ENCODE measurements at places on chromosomes 11 and 22.

DNA sequence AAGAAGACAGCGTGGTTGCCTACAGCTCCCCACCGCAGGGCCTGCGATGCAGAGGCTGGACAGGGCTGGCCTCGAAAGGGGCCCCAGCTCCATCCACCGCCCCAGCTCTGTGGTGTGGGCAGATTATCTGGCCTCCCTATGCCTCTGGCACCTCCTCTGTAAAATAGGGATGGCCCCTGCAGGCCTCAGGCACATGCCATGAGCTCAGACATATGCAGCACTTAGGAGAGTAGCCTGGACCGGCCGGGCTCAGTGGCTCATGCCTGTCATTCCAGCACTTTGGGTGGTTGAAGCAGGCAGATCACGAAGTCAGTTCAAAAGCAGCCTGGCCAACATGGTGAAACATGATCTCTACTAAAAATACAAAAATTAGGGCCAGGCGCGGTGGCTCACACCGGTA is 7.4 kb downstream of the APOBEC3D start:
- no peak for DNase-seq

- DNase-seq: no peak
Measured at GRCh38 chr11:65615950-65616574, 486 bp downstream of the PCNX3 start.

DNA sequence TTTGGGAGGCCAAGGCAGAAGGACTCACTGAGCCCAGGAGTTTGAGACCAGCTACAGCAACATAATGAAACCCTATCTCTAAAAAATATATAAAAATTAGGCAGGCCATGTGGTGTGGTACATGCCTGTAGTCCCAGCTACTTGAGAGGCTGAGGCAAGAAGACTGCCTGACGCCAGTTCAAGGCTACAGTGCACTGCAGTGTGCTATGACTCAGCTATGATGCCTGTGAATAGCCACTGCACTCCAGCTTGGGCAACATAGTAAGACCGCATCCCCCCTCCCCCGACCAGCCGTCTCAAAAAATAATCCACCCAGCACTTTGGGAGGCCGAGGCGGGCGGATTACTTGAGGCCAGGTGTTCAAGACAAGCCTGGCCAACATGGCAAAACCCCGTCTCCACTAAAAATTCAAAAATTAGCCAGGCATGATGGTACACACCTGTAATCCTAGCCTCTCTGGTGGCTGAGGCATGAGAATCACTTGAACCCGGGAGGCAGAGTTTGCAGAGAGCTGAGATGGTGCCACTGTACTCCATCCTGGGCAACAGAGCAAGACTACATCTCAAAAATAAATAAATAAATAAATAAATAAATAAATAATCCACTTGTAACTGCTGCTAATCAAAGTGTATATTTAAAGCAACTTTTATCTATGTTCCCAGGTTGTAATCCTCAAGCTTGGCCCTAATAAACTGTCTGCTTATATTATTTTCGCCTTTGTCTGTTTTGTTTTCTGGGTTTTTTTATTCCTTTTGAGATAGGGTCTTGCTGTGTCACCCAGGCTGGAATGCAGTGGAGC is 7.8 kb downstream of the HPS5 start:
- DNase-seq: no peak

GRCh38 chr11:116326146-116326545 is 446.6 kb downstream of the BUD13 start:
- no peak for DNase-seq

GRCh38 chr22:41561335-41561734 is 525 bp downstream of the CSDC2 start:
- no peak for DNase-seq

GRCh38 chr11:121067962-121068647 is 32.9 kb upstream of the TECTA start:
- DNase-seq: no peak

DNA sequence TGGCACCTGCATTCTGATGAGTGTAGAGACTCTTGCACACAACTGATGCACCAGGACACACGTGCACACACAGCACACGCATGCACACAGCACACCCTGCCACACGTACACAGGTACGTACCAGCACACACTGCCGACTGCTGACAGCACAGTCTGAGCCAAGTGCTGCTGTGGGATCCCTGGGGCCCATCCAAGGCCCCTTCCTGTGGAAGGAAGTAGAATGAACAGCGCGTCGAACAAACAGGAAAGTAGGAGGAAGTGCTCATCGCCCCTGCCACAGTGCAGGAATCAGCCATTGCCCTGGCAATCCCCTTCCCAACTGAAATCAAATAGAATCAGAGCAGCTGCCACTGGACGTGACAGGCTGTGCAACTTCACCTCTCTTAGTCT is 57.9 kb downstream of the CD82 start:
- DNase-seq: no peak

DNA sequence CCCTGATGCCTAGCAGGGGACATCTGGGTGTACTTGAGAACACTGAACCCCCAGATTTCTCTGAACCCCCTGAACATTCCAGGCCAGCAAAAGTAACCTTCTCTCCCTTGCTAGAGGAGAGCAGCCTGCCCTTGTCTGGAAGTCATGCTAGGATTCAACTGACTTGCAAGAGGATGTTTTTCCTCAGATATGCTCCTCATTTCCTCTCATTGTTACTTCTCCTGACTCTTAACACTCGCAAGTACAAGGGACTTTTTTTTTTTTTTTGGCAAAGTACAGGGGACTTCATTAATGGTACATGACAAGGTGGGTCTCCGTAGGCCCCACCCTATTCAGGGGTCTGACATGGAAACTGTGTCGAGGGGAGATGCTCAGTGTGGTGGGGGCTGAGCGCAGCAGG is 6.3 kb upstream of the MCHR1 start:
- DNase-seq: no peak

DNA sequence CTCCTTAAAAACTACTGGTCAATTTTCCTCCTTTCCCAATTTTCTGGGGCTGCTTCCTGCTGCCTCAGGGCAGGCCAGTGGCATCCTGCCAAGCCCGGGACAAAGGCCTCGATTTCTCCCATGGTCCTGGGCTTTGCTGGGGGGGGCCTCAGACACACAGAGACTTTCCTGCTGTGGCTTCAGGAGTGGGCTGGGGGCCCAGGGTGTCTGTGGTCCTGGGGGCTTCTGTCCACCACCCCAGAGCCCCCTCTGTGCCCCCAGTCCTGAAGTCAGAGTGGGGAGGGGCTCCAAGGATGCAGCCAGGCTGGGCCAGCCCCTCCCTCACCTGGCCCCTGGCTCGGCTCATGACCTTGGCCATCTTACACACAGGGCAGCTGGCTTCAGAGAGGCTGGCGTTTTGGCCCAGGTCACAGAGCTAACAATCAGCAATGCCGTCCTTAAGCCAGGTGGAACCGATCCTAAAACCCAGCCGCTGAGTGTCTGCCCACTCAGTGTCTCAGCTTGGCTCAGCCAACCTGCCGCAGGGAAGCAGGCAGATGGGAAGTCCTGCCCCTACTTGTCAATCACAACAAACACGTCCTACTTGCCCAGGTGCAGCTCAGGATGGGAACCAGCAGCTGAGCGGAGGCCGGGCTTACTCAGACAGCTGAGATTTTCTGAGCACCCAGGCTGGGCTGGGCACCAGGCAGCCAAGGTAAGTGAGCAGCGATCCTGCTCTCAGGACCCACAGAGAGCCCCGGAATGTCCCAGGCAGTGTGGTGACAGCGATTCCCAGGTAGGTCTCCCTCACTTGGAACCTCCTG is 34.6 kb downstream of the OSBPL5 start:
- DNase-seq: no peak

DNA sequence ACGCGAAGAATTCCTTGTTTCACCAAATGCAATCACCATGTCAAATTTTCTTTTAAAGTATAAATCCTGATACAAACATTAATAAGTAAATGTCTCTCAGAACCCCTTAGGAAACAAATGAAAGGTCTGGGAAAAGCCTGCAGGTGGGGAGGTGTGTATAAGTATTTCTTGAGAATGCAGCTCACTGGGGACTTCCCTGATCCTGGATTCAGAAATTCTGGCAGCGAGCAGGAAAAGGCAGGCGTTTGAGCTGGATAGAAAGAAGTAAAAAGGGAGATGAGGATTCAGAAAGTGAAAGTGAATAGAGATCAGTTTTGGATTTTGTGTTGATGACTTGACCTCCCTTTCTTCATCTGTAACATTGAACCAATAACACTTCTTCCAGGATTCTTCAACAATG is 68.3 kb upstream of the CTSC start:
- DNase-seq: no peak

DNA sequence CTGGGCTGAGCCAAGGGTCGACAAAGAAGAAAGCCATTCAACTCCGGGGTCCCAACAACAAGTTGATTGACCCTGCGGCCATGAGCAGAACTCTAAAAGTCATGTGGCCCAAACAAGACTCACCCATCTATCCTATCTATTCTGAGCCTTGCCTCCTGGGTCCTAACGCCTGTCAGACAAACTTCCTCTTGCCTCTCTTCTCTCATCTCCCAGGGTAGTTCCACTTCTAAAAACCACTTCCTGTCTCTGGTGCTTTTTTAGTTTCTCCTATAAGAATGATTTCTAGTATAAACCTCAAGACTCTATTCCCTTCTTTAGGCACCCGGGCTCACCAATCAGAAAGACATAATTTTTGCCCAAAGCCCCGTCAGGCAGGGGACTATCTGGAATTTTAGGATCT is 530.2 kb downstream of the DLG2 start:
- no peak for DNase-seq

- no peak for DNase-seq
Measured at GRCh38 chr11:62391642-62392425, 27.0 kb upstream of the SCGB1A1 start.

DNA sequence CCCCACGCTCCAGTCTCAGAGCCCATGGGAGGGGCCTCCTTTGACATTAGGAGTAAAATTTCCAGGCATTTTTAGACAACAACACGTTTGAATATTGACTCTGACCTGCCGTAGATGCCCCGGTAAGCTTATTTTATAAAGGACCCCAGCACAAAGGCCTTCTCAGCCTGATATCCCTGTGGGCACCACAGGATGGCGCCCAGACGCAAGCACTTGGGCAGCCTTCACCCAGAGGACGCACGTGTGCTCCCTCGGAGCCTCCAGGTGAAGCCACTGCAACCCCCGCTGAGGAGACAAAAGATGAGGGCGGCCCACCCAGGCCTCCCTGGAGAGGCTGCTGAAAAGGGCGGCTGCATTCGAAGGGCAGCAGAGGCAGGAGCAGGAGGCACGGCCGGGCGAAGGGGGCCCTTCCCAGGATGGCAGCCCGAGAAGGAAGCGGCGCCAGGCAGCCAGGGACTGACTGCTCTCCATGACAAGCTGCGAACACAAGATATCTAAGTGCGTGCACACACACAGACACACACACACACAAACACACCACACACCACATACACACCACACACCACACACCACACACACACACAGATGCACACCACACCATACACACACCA is 15.2 kb upstream of the TH start:
- DNase-seq: peak; percentile 55

DNA sequence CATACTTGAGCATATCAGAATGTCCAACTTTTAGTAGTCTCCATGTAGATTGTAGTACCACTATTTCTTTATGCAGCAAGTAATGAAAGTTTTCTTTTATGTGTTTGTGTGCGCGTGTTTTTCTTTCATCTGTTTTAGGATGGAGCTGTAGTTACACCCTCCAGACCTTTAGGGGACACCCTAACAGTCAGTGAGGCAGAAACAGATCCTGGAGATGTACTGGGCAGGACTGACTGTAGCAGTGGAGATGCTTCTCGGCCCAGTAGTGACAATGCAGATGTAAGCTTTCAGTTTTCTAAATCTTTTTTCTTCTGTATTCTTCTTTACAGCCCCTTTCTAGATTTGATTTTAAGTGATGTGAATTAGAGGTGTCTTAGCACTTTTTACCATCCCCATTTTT is 79.9 kb upstream of the GRIK4 start:
- peak; percentile 1 for DNase-seq

DNA sequence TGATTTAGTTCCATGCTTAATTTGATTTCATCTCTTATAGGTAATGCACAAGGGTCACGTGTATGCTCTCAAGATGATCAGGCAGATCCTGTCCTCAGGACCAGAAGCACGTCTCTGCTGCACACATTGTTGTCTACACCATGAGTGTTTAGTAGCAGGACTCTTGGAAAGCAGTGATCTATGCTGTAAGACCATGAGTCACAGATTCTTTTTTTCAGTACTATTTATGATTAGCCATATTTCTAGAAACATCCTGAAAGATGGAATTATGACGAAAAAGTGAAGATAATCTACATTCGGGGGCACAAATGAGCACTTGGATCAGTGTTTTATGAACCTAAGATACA is 29.6 kb downstream of the ZBED4 start:
- DNase-seq: no peak

GRCh38 chr11:107655602-107656001 is 56.3 kb downstream of the SLN start:
- DNase-seq: no peak

DNA sequence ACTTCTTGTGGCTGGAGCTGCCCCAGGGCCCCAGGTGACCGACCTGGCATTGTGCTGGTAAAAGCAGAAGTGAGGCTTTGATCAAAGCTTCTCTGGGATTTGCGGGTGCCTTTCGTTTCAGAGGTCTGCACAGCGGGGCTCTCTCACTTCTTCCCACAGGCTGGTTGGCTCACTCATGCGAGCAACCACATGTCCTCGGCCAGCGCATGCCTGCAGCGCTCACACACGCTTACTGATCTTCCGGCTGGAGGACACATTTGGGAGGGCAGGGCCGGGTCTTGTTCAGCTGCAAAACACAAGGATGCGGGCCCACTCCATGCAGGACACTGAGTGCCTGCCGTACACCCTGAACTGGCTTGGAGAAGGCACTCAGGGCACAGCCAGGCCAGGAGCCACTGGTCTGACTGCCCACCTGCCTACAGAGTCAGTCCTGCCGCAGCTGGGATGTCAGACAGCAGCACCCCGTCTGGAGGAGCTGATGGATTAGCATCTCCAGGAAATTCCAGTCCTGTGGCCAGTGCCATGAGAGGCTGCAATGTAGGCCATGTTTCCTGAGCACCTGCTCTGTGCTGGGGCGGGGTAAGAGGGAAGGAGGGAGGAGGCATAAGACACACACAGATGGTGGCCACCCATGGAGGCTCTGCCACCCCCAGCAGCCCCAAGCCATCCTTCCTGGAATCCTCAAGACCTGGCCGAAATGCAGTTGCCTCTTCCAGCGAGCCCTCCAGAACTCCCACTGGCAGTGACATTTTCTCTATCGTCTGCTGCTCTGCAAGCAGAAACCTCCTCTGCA is 1383.2 kb downstream of the BRD1 start:
- no peak for DNase-seq
